ENCODE measurements at places on chromosomes 5 and 9.

- DNase-seq, result no peak
Measured at GRCh38 chr9:86794391-86795046, 152.8 kb downstream of the GAS1 start.

- no peak for DNase-seq
Measured at GRCh38 chr5:1323803-1324173, 21.1 kb downstream of the CLPTM1L start.

- no peak for DNase-seq
Measured at GRCh38 chr9:129696944-129697655, 31.7 kb downstream of the PRRX2 start.

GRCh38 chr5:117065161-117065560, 490.5 kb upstream of the SEMA6A start:
- DNase-seq, result no peak

GRCh38 chr9:100125236-100125635, 26.2 kb downstream of the INVS start:
- DNase-seq, result no peak

DNA sequence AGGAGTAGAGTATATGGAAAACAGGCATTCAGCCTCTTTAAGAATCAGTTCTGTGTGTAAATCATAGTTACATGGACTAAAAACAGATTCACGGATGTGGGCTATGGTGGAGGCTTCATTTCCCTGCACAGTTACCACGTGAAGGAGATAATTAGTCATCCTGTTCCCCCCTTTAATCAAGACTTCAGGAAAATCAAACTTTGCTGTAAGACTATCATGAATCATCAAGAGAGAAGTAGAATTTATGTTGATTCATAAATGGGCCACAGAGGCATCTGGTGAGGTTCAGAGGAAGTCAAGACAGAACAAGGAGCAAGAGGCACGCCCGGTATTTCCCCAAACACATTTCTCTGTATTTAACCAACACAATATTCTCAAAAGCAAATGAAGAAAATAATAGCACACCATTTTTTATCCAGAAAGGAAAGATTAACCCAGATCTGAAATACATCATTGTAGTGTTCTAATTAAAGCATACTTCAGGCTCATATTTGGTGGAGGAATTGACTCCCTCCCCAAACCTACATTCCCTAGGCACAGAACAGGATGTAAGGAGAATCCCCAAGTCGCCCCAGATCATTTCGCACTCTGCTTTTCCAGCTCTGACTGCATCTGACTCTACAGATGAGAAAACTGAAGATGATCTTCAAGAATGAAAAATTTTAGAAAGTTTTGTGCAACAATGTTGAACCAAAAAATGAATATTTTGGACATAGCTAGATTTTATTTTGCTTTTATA, 175.8 kb upstream of the GAS1 start:
- DNase-seq, result no peak

DNA sequence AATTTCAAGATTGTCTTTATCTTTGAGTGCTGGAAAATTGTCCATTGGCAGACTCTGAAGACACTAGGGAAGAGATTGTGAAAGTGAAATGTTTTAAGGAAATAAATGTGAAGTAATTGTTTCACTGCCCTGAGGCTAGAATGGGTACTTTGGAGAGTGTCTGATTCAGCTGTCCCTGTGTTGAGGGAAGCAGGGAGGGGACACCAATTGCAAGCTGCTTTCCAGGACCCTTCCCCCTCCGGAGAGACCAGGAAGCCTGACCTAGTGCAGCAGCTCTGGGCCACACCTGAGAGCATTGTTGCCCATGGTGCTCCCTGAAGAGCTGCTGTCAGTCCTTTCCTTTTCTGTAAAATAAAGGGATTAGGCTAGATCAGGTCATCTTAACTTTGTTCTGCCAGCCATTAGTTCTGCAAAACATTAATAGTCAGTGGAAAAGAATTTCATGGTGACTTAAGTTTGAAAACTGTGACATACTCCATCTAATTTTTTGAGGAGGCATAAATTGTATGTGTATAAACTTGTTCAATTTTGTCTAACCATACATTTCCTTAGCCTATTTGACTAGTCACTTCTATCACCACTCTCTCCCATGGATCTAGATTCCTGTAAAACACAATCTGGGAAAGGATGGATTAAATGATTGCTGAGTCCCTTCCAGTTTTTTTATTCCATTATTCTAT, 18.8 kb downstream of the MAP1B start:
- DNase-seq, result no peak

- DNase-seq, result no peak
Measured at GRCh38 chr9:19785230-19785629, 3.6 kb downstream of the SLC24A2 start.
